Neural crest cell (in vitro differentiated cells): ENCODE measurements at places on chromosomes 13 and 19. TPM values are rescaled to one million over a fixed set of nuclear protein-coding genes. Genes with fewer than 3 reads are reported as not detected.

DNA sequence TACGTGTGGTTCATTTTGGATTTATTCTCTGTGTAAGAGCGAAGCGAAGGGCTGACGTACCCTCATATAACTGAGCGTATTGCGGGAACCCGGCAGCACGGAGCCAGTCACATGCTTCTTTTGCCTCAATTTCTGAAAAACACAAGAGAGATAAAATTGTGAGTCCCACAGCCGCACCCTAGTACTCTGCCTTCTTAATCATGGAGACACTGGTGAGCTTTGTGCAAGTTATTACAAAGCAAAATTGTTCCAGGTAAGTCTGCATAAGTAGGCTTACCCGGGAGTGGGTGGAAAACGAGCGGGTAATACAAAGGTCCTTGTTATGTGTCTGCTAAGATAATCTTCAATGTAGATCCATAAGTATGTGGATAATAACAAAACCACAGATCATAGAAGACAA is 118.1 kb downstream of the STARD13 start:
- no peak for DNase-seq

GRCh38 chr19:54196536-54196935 is 4.1 kb upstream of the RPS9 start:
- no peak for DNase-seq

DNA sequence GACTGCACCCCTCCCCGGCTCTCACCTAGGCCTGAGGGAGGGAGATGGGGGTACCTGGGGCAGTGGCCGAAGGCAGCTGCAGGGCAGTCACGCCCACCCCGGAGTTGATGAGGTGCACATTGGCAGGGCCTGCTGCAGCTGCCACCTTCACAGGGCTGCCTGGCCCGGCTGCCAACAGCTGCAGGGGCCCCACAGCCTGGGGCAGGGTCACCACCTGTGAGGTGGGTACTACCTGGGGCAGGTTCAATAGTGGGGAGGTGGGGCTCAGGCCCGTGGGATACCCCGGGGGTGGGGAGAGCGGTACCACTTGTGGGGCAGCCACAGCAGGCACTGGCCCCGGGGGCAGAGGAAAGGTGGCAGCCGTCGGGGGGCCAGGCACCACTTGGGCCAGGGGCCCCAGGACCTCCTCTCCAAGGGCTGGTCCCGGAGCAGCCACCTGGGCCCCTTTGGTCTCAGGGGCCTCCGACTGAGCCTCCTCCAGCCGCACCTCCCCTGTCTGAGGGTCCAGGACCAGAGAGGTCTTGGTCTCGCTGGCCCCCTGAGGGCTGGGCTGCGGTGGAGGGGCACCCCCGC is 2.7 kb downstream of the SIX5 start:
- no peak for DNase-seq

The PRMT1 gene
- total RNA-seq, result 454 and 470 TPM in 2 replicates
